ENCODE measurements at places on chromosomes 2 and 18. TPM values are rescaled to one million over a fixed set of nuclear protein-coding genes. Genes with fewer than 3 reads are reported as not detected.

GRCh38 chr2:8821276-8822217 is 15.9 kb downstream of the KIDINS220 start:
- no peaks in the 10 kb centered on the region for H3K27me3 ChIP-seq
- H3K4me1 ChIP-seq: peaks cover 8% of the 10 kb centered on the region
- DNase-seq: peak; percentile 57
- no peak overlapping the region for H3K4me3 ChIP-seq
- no peaks in the 10 kb centered on the region for H3K36me3 ChIP-seq

DNA sequence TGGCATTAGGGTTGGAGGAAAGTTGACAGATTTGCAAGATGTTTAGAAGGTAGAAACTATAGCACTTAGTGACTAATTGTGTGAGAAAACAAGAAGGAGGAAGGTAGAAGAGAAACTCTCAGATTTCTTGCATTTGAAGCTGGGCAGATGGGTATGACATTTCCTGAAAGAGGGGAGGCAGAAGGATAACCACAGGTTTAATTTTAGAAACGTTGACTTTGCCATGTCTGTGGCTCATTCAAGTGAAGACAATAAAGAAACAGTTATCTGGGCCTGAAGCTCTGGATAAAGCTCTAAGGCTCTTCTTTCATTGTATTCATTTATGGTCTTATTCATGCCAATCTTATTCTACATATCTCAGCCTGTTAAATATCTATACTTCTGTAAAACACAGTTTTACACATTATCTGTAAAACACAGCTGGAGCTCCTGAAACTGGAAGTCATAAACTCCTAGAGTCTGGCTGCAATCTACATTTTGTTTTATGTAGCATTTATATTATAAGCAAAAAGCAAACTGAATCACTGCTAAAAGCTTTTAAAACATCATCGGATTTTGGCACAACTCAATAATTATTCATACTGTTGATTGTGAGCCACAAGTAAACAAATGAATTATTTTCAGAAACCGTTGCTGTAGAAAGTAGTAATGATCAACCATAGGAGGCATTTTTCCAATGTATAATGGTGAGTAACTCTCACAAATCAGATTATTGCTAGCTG is 138.5 kb downstream of the RIT2 start:
- H3K4me3 ChIP-seq: no peak overlapping the region
- no peaks in the 10 kb centered on the region for H3K4me1 ChIP-seq
- no peak for DNase-seq

- H3K4me3 ChIP-seq: no peak overlapping the region
- no peaks in the 10 kb centered on the region for H3K36me3 ChIP-seq
- peaks cover 13% of the 10 kb centered on the region for H3K4me1 ChIP-seq
- no peak for DNase-seq
- no peaks in the 10 kb centered on the region for H3K27me3 ChIP-seq
Observed at GRCh38 chr2:65877331-65878010, 445.1 kb upstream of the SPRED2 start.

The DNAH7 gene
- 0.73 TPM for polyA plus RNA-seq

DNA sequence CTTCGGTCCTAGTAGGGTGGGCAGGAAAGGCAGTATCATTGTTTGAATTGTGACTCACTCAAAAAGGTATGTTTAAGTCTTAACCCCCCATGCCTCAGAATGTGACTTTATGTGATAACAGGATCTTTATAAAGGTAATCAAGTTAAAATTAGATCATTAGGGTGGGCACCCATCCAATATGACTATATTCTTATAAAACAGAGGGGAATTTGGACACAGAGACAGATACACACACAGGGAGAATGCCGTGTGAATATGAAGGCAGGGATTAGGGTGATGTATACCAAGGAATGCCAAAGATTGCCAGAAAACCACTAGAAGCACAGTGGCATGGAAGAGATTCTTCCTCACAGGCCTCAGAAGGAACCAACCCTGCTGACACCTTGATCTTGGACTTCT is 281.8 kb downstream of the CLIP4 start:
- H3K27me3 ChIP-seq: no peaks in the 10 kb centered on the region
- no peak for DNase-seq
- no peaks in the 10 kb centered on the region for H3K4me1 ChIP-seq
- H3K4me3 ChIP-seq: no peak overlapping the region
- H3K36me3 ChIP-seq: no peaks in the 10 kb centered on the region

DNA sequence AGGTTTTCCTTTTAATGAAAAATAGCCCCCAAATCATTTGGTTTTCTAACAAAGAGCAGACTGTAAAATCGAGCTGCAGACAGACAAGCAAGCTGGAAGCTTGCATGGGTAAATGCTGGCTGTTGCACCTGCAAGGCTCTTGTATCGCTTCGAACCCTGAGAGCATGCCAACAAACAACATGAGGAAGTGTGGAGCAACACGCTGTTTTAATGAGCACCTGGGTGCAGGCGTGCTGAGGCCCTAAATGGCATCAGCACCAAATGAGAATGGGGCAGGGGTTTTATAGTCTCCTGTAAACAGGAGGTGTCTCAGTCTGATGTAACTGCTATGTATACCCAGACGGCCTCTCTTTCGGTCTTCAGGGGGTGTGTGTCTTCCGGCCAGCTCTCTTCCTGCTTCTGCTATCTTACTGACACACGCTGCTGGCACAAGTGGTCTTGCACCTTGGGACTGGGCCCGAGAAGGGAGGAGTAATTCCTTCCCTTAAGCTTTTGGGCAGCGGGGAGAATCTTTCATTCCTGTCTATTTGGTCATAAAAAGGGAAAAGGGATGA is 31.9 kb upstream of the CDH2 start:
- no peak for DNase-seq
- H3K36me3 ChIP-seq: no peaks in the 10 kb centered on the region
- no peak overlapping the region for H3K27ac ChIP-seq
- no peak overlapping the region for H3K4me3 ChIP-seq
- no peaks in the 10 kb centered on the region for H3K4me1 ChIP-seq

DNA sequence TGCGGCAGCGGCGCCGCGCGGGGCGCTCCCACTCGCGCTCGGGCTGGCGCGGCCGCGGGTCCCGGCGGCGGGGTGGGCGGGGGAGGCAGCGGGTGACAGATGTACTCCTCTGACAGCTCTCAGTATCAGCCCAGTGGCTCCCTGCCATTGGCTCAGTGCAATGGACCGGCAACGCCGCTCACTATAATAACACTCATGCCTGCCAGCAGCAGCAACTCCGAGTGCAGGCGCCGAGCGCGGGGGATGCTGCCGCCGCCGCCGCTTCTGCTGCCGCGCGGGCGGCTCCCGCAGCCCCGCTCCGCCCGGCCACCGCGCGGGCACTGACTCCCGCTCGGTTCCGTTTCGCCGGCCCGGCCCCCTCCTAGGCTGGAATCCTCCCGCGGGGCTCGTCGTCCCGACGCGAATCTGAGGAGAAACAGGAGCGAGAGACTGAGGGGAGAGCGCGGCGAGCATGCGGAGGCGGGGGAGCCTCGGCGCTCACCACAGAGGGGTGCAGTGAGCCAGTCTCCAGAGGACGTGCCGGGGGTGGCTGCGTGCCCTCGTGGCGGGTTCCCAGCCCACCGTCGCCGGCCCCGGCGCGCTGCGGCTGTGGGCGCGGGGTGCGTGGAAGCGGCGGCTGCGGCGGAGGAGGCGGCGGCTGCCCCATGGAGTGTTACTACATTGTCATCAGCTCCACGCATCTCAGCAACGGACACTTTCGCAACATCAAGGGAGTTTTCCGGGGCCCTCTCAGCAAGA is at the start of gene ZNF804A:
Gene ZNF804A (plus strand): TSS at position 214 of the 738 bp plus-strand sequence. CDS start 431 bp downstream, at position 645.
- peaks cover 6% of the 10 kb centered on the region for H3K4me1 ChIP-seq
- H3K27me3 ChIP-seq: no peaks in the 10 kb centered on the region
- peak within 1 kb of the TSS; percentile 42 for H3K4me3 ChIP-seq
- peak; percentile 13 for DNase-seq
- H3K27ac ChIP-seq: no peak within 1 kb of the TSS

The CNTNAP5 gene
- polyA plus RNA-seq: not detected

GRCh38 chr18:24734058-24734457 is 273.6 kb downstream of the HRH4 start:
- no peaks in the 10 kb centered on the region for H3K27me3 ChIP-seq
- no peak overlapping the region for H3K27ac ChIP-seq
- H3K4me1 ChIP-seq: no peaks in the 10 kb centered on the region
- H3K4me3 ChIP-seq: no peak overlapping the region
- DNase-seq: no peak

DNA sequence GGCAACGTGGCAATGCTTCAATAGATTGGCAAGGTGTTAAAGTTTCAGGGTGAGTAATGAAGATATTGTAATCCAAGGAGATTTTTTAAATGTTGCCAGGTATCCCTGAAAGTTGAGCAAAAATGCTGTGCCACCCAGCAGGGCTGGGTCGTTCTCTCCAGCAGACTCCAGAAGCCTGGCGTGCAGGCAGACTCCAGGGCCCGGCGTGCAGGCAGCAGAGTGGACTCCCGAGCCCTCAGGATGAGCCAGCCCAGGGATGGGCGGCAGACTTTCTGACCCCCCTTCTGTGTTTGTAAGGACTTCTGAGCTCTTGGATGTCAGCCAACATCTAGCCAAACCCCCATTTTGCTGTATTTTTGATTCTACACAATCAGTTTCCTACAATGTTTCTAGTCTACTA is 289.1 kb downstream of the ZNF516 start:
- no peak overlapping the region for H3K4me3 ChIP-seq

DNA sequence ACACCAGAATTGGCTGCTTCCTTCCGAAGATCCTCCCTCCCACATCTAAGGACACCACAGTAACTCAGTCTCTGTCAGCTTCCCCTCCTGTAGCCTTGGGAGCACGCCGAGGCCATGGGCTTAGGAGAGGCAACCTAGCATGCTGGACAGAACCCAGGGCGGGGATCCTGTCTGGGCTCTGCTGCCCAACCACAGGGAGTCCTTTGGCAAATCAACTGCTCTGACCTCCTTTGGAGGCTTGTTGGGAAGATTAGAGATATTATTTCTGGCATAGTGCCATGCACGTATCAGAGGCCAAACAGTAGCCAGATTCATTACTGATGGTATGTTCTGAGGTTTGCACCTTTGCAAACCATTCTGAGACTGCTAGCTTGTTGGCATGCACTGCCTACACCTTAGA is 262.7 kb upstream of the EPAS1 start:
- H3K4me1 ChIP-seq: no peaks in the 10 kb centered on the region
- no peak overlapping the region for H3K4me3 ChIP-seq
- no peak overlapping the region for H3K27ac ChIP-seq
- H3K27me3 ChIP-seq: no peaks in the 10 kb centered on the region

The CPLX4 gene
- not detected for polyA plus RNA-seq

The PAX8 gene
- 2.0 TPM for polyA plus RNA-seq

DNA sequence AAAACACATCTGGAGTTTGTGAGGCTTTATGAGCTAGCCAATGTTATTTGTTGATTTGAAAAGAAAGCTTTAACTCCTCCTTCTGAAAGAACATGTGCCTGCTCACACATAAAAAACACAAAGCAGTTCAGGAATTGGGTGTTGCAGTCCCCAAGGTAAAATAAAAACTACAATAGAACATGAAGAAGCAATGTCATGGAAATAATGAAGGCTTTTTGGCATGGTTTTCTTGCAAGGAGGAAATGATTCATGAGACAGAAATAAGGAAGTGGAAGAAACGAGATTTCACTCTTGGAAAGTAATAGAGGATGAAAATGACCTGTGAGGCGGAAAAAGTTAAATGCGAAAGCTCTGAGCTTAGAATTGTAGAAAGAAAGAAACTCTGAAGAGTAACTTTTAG is 81.1 kb downstream of the TRIB2 start:
- H3K4me3 ChIP-seq: no peak overlapping the region
- H3K36me3 ChIP-seq: no peaks in the 10 kb centered on the region
- H3K4me1 ChIP-seq: no peaks in the 10 kb centered on the region
- no peaks in the 10 kb centered on the region for H3K27me3 ChIP-seq
- no peak for DNase-seq

GRCh38 chr2:106039634-106040315 is 154.3 kb downstream of the UXS1 start:
- H3K27ac ChIP-seq: no peak overlapping the region
- DNase-seq: no peak
- no peaks in the 10 kb centered on the region for H3K36me3 ChIP-seq
- H3K27me3 ChIP-seq: no peaks in the 10 kb centered on the region
- H3K4me3 ChIP-seq: no peak overlapping the region

DNA sequence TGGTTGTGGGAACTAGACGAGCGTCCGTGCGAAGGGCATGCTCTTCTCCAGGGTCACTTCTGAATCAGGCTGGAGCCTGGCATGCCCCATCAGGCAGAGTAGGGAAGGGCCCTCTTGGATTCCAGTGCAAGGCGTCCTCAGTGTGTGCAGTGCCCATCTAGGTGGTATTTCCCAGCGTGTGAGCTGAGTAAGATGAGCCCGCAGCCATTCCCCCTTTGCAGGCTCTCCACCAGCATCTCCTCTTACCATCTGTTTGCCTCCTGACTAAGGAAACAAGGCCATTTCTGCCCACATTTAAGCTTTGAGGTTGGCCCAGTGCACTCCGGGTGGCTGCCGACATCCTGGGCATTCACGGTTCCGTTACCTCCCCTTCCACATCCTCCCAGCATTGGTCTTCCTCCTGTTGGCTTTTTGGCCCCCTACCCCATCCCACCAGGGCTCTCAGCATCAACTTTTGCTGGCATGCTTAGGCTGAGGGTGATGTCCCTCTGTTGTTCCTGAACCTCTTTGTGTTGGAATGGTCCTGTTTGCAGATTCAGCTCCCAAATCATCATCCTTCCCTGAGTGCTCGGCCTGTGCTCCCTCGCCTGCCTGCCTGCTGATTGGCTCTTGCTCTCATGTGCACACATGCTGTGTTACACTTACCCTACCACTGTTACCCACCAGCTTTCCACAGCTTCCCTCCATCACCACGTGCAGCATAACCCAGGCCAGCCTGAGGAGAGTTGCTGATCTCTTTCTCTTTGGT is 11.8 kb downstream of the CEP68 start:
- no peaks in the 10 kb centered on the region for H3K27me3 ChIP-seq
- H3K27ac ChIP-seq: no peak overlapping the region
- H3K36me3 ChIP-seq: no peaks in the 10 kb centered on the region
- no peak for DNase-seq
- H3K4me3 ChIP-seq: no peak overlapping the region

- no peak for DNase-seq
- no peaks in the 10 kb centered on the region for H3K36me3 ChIP-seq
- H3K27me3 ChIP-seq: no peaks in the 10 kb centered on the region
- no peak overlapping the region for H3K4me3 ChIP-seq
- H3K4me1 ChIP-seq: no peaks in the 10 kb centered on the region
Observed at GRCh38 chr2:183892315-183892941, 705.9 kb upstream of the ZNF804A start.

DNA sequence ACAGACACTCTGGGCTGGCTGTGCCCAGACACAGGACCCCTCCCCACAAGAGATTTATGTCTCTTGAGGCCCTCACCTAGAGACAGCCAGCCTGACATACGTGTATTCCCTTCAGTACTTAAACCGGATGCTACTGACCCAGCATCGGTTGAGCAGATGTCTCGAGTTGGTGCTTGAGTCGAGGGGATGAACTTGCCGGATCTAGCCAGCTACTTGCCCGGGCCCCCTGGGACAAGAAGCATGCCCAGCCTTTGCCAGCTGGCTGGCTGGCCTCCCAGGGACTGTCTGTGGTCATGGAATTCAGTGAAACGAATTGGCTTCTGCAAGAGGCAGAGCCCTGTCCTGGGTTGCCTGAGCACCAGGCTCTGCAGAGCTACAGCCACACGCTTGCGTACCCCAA is 36.0 kb downstream of the DNMT3A start:
- H3K36me3 ChIP-seq: no peaks in the 10 kb centered on the region
- no peak for DNase-seq
- no peak overlapping the region for H3K4me3 ChIP-seq
- H3K4me1 ChIP-seq: peaks cover 20% of the 10 kb centered on the region
- H3K27me3 ChIP-seq: no peaks in the 10 kb centered on the region
- no peak overlapping the region for H3K27ac ChIP-seq

The CD302 gene
- 59.7 TPM for polyA plus RNA-seq

The UBE2F gene
- polyA plus RNA-seq: 22.2 TPM

Measured in ovary (tissue), 10 donors.